ENCODE measurements at places on chromosomes 4 and X.

DNA sequence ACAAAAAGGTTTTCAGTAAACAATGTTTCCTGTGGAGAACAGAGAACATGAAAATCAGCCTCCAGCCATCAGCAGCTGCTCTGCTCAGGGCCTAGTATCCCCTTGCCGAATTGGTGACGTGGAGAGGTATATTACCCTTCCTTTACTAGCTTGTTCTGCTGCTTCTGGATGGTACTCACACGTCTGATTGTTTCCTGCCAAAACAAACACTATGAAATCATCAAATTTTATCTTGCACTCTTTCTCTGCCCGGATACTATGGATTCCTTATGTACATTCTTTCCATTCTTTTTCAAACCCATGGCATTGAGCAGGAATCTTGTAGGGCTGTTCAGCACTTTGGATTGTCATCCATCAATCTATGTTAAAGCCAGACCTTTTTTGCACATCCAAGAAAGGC is 18.8 kb upstream of the METAP1 start:
- DNase-seq: no peak

- DNase-seq: no peak
These were observed 18.8 kb upstream of the SMIM14 start for GRCh38 chr4:39657465-39657864.

DNA sequence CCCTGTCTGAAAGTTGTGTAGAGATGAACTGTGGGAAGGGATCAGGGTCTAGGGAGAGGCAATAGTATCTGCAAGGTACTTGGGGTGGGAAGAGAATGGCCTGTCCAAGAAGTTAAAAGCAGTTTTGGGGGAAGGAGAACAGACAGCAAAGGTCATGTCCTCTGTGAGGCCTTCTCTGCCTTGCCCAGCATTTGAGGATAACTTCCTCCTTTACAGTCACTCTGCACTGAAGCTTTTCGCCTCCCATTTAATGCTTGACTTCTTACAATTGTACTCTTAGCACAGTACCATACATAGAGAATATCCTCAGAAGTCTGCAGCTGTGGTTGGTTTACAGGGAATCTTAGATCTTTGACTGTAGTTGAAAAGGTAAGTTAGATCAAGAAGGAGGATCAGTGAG is 121.8 kb upstream of the AP1S2 start:
- no peak for DNase-seq

DNA sequence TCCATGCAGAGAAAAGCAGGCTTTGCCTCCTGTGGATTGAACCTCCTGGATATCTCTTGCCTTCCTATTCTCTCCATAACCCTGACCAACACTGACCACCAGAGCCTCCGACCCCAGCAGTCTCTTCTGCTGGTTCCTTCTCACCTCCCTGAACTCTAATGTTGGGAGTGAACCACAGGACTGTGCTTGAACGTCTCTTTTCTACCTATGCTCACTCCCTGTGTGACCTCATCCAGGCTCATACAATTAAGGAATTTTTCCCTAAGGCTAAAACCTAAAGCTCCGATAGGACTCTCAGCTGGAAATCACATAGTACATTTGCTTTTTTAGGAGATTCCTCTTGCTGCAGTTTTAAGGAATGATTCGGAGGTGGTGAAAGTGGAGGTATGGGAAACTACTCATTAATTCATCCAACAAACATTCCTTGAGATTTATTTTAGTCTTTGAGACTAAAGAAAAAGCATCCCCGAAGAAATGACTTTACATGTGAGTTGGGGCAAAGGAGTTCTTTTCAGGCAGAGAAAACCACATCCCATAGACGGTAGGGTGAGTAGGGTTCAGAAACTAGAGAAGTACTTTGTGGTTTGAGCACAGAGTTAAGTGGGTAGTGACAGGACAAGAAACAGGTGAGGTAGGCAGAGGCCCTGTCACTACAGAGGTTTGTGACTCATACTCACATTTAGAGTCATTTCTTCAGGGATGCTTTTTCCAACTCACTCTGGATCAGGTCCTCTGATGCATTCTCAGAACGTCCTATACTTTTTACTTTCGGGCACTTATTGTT is 30.8 kb downstream of the NDNF start:
- DNase-seq: no peak

- no peak for DNase-seq
These were observed 15.3 kb downstream of the USP46 start for GRCh38 chr4:52643785-52644244.

GRCh38 chr4:34323549-34324320 is 1920.6 kb downstream of the ARAP2 start:
- no peak for DNase-seq

DNA sequence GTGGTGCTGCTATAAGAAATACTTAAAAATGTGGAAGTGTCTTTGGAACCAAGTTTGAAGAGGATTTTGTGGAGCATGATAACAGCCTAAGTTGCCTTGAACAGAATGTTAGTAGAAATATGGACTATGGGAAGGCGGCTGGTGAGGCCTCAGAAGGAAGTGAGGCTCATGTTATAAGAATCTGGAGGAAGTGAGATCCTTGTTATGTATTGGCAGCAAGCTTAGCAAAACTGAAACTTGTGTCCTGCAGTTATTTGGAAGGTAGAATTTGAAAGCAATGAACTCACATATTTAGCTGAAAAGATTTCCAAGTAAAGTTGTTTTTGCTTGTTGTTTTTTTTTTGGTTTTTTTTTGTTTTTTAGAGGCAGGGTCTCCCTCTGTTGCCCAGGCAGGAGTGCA is 13.6 kb upstream of the MED14 start:
- no peak for DNase-seq

DNA sequence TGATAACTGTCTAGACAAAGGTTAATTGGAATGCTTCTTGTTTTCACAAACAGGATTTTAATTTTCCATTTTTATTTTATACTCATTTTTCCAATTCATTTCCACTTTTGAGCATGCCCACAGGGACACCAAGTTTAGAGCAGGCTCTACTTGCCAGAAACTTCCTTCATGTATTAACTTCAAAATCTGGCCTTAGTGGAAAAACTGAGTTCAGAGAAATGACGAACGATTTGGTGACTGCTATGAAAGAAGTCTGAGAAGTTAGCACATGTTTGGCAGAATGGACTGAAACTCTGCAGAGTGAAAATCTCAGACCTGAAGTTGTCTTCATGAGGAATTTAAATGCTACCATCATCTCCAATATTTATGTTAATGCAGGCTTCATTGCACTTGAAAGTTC is 214.1 kb downstream of the THOC2 start:
- DNase-seq: no peak

- no peak for DNase-seq
These were observed 30.8 kb upstream of the C1GALT1C1 start for GRCh38 chrX:120660637-120661036.

Data from activated CD4-positive, alpha-beta T cell treated with anti-CD3 and anti-CD28 coated beads for 1 hour (primary cell).